ENCODE measurements at places on chromosomes 5 and 9.

- DNase-seq = peak; percentile 24
These were observed 49.6 kb upstream of the CPLX2 start for GRCh38 chr5:175821790-175822211.

- no peak for DNase-seq
These were observed 174.6 kb downstream of the MAPKAP1 start for GRCh38 chr9:125532412-125532811.

DNA sequence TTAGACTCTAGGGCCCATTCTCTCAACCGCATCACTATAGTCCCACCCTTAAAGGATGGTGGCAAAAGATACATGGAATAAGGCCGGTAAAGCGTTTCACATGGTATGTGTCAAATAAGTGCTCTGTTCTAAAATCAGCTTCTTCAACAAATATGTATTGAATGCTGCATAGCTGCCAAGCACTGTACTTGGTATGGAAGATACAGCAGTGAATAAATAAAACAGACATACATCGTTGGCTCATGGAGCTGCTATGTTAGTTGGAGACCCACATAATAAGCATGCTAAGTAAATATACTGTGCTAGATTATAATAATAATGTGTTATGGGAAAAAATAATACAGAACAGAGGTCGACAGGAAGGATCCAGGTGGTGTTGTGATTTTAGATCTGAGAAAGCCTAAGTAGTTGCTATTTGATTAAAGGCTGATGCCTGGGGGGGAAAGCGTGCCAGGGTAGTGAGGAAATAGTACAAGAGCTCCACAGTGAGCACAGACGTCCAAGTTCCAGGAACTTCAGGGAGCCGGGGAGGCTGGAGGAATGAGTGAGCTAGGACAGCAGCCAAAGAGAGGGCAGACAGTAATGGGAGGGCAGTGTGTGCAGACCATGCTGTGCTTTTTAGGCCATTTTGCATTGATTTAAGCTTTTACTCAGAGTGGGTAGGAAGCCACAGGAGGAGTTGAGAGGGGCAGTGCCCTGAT, 93.7 kb downstream of the JAKMIP2 start:
- DNase-seq = no peak

GRCh38 chr5:66814146-66814991, 218.2 kb downstream of the MAST4 start:
- peak; percentile 38 for DNase-seq

GRCh38 chr5:34057118-34057517, 14.1 kb upstream of the C1QTNF3 start:
- DNase-seq = no peak

DNA sequence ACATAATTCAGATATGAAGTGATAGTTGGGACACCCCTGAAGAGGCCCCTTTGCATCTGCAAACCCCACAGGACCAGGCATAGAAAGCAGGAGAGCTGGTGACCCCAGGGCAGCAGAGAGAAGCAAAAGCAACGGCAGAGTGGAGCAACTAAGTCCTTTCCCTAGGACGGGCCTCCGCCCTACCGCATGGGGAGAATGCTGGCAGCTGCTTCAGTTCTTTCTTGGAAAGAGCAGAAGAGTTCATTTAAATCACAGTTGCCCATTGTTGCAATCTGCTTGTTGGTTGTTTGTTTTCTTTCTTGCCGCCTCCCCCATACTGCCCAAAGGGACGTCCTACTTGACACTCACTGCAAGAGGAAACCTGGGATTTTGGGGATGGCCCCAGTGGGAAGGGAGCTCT, 126.2 kb downstream of the ADAMTS16 start:
- no peak for DNase-seq

DNA sequence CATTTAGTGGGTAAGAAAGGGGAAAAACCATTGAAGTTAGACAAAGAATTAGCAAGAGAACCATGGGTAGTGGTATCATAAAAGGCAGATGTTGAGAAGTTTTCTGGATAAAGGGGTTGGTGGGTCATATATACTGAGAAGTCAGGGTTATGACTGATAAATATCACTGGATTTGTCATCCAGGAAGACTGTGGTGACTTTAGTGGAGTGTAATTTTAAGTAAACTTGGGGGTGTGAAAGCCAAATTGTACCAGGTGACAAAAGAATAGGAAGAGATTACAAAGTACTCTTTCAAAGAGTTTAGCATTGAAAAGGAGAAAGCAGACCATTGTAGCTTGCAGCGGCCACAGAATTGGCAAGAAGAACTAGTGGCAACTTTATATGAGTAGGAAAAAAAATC, 315.2 kb upstream of the DMAC1 start:
- DNase-seq = no peak

- no peak for DNase-seq
These were observed 30.3 kb downstream of the SLC25A46 start for GRCh38 chr5:110769000-110769681.

GRCh38 chr5:32087086-32088082, 86.7 kb downstream of the GOLPH3 start:
- DNase-seq = no peak

Data from activated CD4-positive, alpha-beta T cell treated with anti-CD3 and anti-CD28 coated beads, Interleukin-2, amount 50 U/mL, for 48 hours (primary cell).